Cardiac septum (tissue), 1 donor: ENCODE measurements at places on chromosomes 4 and X. TPM values are rescaled to one million over a fixed set of nuclear protein-coding genes. Genes with fewer than 3 reads are reported as not detected.

TIMM8A gene
- 24.8 TPM for total RNA-seq

NIPAL1 gene
- 0.43 TPM for total RNA-seq

CDX4 gene
- not detected for total RNA-seq

TRPC5OS gene
- total RNA-seq, result not detected
